ENCODE measurements at places on chromosomes 4 and X. TPM values are rescaled to one million over a fixed set of nuclear protein-coding genes. Genes with fewer than 3 reads are reported as not detected.

DNA sequence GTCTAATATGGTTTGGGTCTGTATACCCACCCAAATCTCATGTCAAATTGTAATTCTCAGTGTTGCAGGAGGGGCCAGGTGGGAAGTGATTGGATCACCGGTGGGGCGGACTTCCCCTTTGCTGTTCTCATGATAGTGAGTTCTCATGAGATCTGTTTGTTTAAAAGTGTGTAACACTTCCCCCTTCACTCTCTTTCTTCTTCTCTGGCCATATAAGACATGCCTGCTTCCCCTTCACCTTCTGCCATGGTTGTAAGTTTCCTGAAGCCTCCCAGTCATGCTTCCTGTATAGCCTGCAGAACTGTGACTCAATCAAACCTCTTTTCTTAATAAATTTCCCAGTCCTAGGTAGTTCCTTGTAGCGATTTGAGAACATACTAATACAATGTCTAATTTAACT, 19.7 kb upstream of the SCRG1 start:
- no peaks in the 10 kb centered on the region for H3K27me3 ChIP-seq
- no peak overlapping the region for H3K27ac ChIP-seq
- H3K36me3 ChIP-seq, result no peaks in the 10 kb centered on the region
- no peak overlapping the region for H3K4me3 ChIP-seq

DNA sequence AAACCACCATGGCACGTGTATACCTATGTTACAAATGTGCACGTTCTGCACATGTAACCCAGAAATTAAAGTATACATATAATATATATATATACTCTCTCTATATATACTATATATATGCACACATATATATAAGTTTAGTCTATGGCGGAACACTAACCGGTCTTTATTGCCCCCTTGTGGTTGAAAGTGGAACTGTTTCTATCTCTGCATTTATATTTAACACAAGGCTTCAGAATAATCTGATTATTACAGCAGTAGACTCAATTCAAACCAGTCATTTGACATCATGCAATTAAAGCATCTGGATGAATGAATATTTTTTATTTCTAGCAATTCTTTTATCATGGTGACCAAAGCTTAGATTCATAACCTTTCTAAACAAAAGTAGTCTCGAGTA, 14.6 kb downstream of the RAB9B start:
- H3K4me1 ChIP-seq, result no peaks in the 10 kb centered on the region
- DNase-seq, result no peak
- H3K27ac ChIP-seq, result no peak overlapping the region
- H3K27me3 ChIP-seq, result no peaks in the 10 kb centered on the region
- no peak overlapping the region for H3K4me3 ChIP-seq
- no peaks in the 10 kb centered on the region for H3K36me3 ChIP-seq

DNA sequence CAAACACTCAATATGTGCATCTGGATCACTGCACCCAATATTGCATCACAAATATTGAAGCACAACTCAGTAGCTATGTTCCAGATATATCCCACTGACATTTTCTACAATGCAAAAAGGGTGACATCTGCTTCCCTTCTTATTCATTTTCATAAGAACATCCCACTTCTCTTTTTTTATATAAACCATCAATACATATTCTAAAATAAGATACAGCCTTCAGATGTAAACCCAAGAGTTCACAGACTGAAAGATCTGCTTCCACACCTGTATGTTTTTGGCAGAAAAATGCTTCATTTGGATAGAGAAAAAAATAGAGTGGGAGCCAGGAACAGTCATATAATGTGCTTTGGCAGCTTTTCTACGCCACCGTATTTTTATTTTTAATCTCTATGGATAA, 815.6 kb upstream of the ADGRL3 start:
- H3K27ac ChIP-seq, result no peak overlapping the region
- H3K27me3 ChIP-seq, result no peaks in the 10 kb centered on the region
- no peak for DNase-seq
- H3K4me1 ChIP-seq, result no peaks in the 10 kb centered on the region
- no peaks in the 10 kb centered on the region for H3K36me3 ChIP-seq
- H3K4me3 ChIP-seq, result no peak overlapping the region

Gene ZMYM3
- 23.6 TPM for total RNA-seq

- no peaks in the 10 kb centered on the region for H3K36me3 ChIP-seq
- H3K4me1 ChIP-seq, result no peaks in the 10 kb centered on the region
- no peak overlapping the region for H3K4me3 ChIP-seq
Measured at GRCh38 chrX:131923614-131924250, 99.4 kb upstream of the STK26 start.

GRCh38 chr4:159016593-159017024, 86.3 kb upstream of the RAPGEF2 start:
- DNase-seq, result no peak
- H3K27ac ChIP-seq, result no peak overlapping the region
- no peaks in the 10 kb centered on the region for H3K4me1 ChIP-seq
- H3K36me3 ChIP-seq, result no peaks in the 10 kb centered on the region
- no peaks in the 10 kb centered on the region for H3K27me3 ChIP-seq

Gene CENPVL2
- not detected for total RNA-seq

Gene LEF1
- 500 TPM for total RNA-seq

Gene MTTP
- total RNA-seq, result 0.20 TPM

Gene NKX1-1
- total RNA-seq, result not detected

DNA sequence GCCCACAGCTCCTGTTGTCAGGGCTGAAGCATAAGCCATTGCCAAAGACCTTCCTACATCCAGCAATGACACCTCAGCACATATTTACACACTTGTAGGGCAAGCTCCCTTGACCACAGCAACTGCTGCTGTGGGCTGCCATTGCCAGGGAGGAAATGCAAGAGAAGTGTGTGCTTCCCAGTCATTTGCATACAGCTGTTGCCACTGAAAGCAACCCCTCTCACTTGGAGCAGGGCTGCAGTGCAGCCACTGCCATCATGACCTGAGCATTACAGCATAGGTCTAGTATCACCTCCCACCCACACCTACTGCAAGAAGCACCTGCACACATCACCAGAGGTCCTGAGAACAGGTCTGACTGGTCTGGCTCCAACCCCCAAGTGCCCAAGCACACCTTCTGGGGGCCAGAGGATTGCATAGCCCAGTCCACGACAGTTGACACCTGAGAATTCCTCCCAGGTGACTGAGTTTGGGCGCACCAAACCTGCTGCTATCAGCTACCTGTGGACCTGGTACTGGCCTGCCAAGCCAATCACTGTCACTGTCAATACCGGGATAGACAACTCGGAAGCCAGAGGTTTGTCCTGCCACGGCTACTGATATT, 636.5 kb upstream of the SLIT2 start:
- H3K36me3 ChIP-seq, result no peaks in the 10 kb centered on the region
- H3K4me1 ChIP-seq, result no peaks in the 10 kb centered on the region
- H3K27ac ChIP-seq, result no peak overlapping the region
- no peak overlapping the region for H3K4me3 ChIP-seq
- DNase-seq, result no peak
- no peaks in the 10 kb centered on the region for H3K27me3 ChIP-seq

DNA sequence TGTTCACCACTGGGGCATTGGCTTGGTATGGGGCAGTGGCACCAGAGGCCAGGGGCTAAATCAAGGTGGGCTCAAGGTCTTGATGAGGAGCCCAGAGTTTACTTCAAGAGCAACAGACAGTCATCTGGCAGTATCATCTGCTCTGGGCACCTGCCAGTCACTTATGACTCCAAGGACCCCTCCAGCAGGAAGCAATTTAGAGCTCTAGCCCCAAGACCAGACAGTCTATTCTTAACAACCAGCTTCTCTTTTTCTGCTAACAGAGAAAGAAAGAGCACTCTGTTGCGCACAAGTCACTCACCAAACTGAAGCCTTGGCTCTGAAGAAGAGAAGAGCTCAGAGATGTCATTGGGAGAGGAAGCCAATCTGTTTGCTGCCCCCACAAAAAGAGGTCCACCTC, 309.2 kb downstream of the HS3ST1 start:
- no peak overlapping the region for H3K27ac ChIP-seq
- DNase-seq, result no peak
- H3K4me3 ChIP-seq, result no peak overlapping the region
- no peaks in the 10 kb centered on the region for H3K27me3 ChIP-seq
- H3K4me1 ChIP-seq, result no peaks in the 10 kb centered on the region

DNA sequence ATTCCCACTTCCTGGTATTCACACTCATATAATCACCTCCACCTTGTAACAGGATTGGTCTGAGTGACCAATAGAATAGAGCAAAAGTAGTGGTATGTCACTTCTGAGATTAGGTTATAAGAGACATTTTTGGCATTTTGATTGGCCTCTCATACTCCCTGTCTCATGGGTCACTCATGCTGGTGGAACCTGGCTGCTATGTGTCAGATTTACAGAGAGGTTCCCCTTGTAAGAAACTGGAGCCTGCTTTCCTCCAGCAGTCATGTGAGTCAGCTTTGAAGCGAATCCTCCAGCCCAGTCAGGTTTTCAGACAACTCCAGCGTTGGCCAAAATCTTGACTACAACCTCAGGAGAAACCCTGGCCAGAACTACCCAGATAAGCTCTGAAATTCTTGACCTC, 2.6 kb upstream of the OTUD4 start:
- no peak for DNase-seq
- H3K27ac ChIP-seq, result no peak overlapping the region
- H3K27me3 ChIP-seq, result no peaks in the 10 kb centered on the region
- H3K36me3 ChIP-seq, result no peaks in the 10 kb centered on the region
- H3K4me3 ChIP-seq, result no peak overlapping the region
- peaks cover 11% of the 10 kb centered on the region for H3K4me1 ChIP-seq

DNA sequence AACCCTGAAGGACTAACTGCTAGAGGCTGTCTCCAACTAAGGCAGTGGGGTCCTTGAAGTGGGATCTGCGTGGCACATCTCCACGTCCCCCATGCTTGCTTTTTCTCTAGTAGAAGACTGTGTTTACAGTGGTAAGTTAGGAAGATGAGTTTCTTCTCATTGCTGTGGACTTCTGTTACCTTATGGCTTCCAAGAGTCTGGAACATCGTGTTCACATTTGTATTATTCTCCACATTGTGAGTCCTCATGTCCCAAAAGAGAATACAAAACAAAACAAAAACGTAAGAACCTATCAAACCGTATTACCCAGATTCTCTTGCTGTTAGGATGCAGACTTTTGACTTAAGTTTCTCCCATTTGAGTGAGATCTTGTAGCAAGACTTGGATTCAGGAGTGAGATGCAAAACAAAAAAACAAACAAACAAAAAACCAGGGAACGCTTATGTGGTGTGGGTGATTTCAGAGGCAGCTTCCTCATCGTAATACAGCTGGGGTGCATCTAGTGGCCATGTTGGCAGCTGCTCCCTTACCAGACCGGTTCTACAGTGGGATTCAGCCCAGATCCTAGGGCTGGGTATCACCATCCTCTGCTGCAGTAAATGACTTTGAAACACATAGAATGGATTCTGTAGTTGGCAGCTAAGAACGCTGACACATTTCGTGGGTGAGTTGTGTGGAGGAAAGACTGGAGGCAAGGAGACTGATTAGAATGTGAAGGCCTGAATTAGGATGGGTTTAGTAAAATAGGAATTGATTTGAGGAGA, 41.3 kb downstream of the TMEM131L start:
- no peaks in the 10 kb centered on the region for H3K27me3 ChIP-seq
- H3K27ac ChIP-seq, result no peak overlapping the region
- peaks cover 11% of the 10 kb centered on the region for H3K36me3 ChIP-seq
- H3K4me3 ChIP-seq, result no peak overlapping the region
- H3K4me1 ChIP-seq, result peaks cover 16% of the 10 kb centered on the region
- DNase-seq, result no peak

Gene AREG
- 0.54 TPM for total RNA-seq

Gene MGAT4D
- total RNA-seq, result not detected

DNA sequence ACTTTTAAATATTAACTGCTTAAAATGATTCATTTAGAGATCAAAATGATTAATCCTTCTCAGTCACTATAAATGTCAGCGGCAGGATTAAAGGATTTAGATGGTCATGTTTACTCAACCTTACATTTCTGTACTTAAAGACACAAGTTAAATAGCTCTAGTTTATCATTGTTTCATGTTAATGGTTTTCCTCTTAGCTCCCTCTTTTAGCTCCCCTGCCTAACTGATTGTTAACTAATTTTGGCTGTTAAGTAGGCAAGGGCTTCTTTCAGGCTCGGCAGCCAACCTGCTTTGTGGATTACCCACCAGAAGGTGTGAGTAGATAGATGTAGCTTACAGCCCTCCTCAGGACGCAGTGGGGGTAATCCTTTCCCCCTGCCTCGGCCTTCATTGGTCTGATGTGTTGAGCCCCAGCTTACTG, 96.0 kb downstream of the TENM3 start:
- no peaks in the 10 kb centered on the region for H3K4me1 ChIP-seq
- no peaks in the 10 kb centered on the region for H3K36me3 ChIP-seq
- DNase-seq, result no peak
- H3K4me3 ChIP-seq, result no peak overlapping the region

GRCh38 chr4:15690020-15690809, 8.6 kb downstream of the FAM200B start:
- no peak for DNase-seq
- H3K36me3 ChIP-seq, result peaks cover 13% of the 10 kb centered on the region
- no peak overlapping the region for H3K27ac ChIP-seq

GRCh38 chr4:95548738-95549245, at the start of gene UNC5C:
Gene UNC5C, minus strand, starts transcription at chr4:95548973.
- H3K36me3 ChIP-seq, result no peaks in the 10 kb centered on the region
- peaks cover 32% of the 10 kb centered on the region for H3K27me3 ChIP-seq
- H3K4me1 ChIP-seq, result no peaks in the 10 kb centered on the region
- no peak within 1 kb of the TSS for H3K27ac ChIP-seq
- DNase-seq, result no peak

GRCh38 chr4:70183168-70183939, 12.2 kb upstream of the ODAM start:
- no peak for DNase-seq
- H3K4me1 ChIP-seq, result no peaks in the 10 kb centered on the region

DNA sequence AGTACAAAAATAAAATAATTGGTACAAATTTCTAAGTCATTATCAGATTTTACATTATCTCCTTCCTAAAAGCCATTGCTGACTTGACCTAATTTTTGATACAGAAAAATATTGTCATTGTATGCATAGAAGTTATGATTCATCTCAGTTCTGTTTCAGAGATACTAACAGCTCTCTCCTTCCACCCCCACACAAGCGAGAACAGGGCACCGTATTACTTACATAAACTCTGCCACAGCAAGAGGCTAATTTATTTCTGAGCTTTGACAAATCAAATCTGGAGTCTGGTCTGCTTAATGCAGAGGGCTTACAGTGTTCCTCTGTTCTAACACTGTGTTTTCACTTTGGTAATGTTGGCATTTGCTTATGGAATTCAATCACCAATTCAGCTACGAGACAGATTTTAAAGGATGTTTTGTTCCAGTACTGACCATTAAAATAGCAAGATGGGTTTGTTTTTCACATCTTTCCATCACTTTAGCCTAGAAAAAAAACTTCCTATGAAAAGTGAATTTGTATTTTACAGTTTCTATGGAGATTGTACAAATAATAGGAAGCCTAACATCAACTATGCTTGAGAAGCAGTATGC, 181.8 kb downstream of the USP46 start:
- H3K4me1 ChIP-seq, result no peaks in the 10 kb centered on the region
- no peaks in the 10 kb centered on the region for H3K27me3 ChIP-seq
- no peak for DNase-seq
- no peak overlapping the region for H3K4me3 ChIP-seq
- H3K27ac ChIP-seq, result no peak overlapping the region
- no peaks in the 10 kb centered on the region for H3K36me3 ChIP-seq

GRCh38 chr4:955931-956381, 17.4 kb downstream of the DGKQ start:
- H3K4me3 ChIP-seq, result no peak overlapping the region
- H3K27me3 ChIP-seq, result no peaks in the 10 kb centered on the region
- DNase-seq, result no peak
- no peak overlapping the region for H3K27ac ChIP-seq
- H3K36me3 ChIP-seq, result peaks cover 10% of the 10 kb centered on the region
